ENCODE measurements at places on chromosomes 16 and 17.

GRCh38 chr17:34287875-34288274, 2.3 kb downstream of the CCL11 start:
- DNase-seq: no peak

GRCh38 chr17:80813318-80813717, 178.3 kb upstream of the CHMP6 start:
- no peak for DNase-seq

DNA sequence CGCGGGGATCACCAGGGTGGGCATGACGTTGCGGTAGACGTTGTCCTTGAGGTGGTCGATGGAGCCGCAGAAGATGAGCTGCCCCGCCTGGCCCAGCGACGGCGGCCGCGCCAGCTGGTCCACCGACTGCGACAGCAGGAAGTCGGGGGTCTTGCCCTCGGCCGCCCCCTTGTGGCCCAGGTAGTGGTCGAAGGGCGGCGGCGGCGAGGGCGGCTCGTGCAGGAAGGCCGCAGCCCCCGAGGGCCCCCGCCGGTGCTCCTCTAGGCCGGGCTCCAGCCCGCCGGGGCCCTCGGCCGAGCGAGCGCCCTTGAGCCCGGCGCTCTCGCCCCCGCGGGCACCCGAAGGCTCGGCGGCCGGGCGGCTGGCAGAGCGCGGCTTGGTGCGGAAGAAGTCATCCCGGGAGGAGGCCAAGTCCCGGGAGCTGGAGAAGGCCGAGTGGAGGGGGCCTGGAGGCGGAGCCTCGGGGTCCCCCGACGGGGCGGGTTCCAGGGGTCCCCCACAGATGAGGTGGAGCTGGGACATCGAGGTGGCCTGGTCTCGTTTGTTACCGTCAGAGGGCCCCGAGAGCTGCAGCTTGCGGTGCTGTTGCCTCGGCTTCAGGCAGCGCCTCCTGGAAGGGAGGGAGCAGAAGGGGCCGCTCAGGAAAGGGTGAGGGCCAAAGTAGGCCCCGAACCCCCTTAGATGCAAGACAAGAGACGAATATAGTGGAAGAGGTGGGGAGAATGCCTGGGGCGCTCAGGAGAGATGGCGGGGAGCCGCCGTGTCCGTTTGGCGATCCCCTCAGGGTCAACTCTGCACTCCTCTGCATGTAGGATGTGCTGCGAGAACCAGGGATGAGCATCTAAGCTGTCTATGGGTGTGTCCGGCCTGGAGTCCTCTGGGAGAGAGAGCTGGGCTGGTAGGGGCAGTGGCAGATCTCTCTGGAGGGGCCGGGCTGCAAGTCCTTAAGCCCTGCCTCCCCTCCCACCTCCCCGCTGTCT, 8.8 kb downstream of the FAM171A2 start:
- no peak for DNase-seq

DNA sequence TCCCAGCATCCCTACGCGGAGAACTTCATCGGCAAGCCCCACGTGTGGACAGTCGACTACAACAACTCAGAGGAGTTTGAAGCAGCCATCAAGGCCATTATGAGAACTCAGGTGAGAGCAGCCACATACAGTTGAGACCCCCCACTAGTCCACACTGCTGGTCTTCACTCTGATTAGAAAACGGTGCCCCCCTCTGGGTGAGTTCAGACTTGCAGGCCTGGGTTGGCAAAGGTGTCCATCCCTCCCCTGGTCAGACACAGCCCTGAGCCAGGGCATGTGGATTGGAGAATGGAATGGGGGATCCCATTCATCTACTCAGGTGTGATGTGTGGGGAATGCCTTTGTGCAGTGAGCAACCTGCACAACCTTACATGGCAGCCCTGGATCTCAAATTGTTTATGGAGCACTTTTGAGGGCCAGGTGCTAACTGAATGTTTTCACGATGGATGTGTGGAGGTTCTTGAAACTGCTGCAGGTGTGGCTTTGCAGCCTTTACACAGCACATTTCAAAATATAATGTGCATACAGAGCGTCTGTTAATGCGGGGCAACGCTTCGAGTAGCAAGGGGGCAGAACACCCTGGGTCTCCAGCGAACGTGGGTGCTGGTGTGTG, 72.6 kb downstream of the MGAT5B start:
- no peak for DNase-seq

DNA sequence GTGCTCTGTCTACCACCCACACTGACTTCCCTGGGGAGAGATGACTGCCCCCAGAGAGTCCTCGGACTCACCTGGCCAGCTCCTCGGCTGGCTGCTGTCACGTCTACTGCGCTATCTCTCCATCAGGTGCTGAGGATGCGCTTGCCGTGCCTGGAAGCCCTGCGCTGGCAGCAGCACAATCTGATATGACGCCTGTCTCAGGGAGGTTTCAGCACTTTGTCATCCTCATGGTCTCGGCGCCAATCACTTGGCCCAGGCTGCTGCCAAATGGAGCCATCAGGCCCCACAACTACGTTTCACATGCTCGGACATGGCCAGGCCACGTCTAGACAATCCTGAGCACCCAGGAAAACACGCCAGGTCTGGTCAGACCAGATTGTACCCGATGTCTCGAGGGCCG, 46.7 kb downstream of the FOXL1 start:
- DNase-seq: no peak

DNA sequence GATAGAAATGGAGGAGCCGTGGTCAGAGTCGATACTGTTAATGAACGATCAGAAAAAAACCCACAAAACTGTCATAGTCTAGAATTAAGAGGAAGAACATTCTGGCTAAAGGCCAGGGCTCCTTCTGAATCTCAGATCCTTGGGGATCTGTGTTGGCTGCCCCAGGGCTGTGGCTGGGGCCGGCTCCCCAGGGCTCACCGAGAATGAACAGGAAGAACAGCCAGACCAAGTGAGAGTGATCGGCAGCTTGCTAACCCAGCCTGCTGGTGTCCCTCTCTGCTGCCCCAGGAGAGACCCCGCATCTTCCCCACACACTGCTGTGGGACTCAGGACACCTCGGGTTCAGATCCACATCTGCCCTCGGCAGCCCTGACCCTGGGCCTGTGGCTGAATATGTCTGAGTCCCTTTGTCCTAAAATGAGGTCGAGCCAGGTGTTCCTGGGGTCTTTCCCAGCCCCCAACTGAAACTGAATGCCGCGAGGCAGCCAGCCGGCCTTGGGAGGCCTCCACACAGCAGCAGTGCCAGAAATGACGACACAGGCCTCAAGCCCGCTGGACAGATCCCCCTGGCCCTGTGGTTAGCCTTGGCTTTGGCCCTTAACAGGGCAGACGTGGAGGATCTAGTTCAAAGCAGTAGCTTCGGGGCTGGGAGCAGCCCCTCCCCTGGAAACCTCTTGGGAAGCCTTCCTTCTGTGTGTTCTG, 23.9 kb upstream of the CLEC18A start:
- no peak for DNase-seq

DNA sequence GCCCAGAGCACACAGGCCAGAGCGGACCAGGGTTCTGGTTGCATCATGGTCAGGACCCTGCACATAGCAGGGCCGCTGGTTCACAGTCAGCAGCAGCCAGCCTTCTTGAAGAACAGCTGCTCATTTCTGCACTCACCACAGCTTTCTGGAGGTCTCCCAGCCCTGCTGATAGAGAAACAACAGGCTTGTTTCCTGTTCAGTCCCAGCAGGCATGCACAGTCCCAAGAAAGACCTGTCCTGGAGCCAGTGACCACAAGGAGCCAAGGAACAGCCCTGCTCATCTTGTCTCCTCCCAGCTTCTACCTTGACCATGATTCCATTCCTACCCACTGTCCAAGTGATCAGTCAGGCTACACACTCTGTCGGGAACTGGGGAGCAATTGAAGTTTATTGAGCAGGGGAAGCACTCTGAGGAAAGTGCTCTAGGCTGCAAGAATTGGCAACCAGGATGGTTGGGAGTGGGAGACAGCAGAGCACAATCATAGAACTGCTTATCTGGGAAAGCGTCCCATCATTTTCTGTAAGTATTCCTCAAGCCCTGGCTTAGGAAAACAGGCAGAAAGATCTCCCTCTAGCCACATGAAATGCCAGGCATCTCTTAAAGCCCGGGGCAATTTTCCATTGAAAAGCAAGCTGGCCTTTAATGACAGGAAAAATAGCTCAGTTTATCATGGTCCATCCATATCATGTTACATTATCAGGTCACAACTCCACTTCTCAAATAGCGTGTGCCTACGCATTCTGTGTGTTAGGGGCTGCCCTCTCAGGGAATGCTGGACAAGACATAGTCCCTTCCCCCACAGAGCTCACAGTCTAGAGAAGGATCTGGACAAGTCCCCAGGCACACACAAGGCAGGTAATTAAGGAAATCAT, 155.4 kb upstream of the FOXF1 start:
- DNase-seq: no peak

DNA sequence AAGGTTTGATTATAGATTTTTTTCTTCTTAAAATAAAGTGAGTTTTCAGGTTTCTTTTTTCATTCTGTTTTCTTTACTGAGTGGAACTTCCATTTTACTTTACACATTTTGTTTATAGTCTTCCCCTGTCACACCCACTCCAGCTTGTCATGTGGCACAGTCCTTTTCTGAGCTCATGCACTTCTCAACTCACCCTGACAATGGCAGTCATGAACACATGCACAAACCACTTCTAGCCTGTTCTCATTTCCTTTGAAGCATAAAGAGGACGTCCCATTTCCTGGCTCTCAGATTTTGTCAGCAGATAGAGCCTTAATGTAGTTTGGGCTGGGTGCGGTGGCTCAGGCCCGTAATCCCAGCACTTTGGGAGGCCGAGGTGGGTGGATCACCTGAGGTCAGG, 168.0 kb downstream of the AHSP start:
- no peak for DNase-seq

- DNase-seq: no peak
Observed at GRCh38 chr16:49755313-49755620, 100.6 kb downstream of the ZNF423 start.

- DNase-seq: peak; percentile 22
Observed at GRCh38 chr17:35170968-35171771, 23.0 kb downstream of the SLC35G3 start.

GRCh38 chr17:44314869-44315661, 6.7 kb downstream of the RUNDC3A start:
- no peak for DNase-seq

GRCh38 chr16:75389096-75389690, 44.1 kb downstream of the CFDP1 start:
- DNase-seq: no peak

- DNase-seq: no peak
Observed at GRCh38 chr17:79875511-79875910, 36.3 kb upstream of the CBX4 start.

DNA sequence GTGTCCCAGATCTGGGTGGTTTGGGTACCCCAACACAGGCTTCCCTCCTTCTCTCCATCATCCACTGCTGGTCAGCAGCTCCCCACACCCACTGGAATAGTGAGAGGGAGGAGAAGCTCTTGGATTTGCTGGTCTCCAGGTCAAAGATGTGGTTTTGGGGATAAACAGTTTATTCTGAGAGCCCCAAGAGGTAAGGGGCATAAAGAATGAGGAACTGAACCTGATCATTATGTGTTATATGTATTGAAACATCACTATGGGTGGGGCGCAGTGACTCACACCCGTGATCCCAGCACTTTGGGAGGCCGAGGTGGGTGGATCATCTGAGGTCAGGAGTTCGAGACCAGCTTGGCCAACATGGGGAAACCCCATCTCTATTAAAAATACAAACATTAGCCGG, 3.9 kb downstream of the DPEP2 start:
- DNase-seq: no peak

DNA sequence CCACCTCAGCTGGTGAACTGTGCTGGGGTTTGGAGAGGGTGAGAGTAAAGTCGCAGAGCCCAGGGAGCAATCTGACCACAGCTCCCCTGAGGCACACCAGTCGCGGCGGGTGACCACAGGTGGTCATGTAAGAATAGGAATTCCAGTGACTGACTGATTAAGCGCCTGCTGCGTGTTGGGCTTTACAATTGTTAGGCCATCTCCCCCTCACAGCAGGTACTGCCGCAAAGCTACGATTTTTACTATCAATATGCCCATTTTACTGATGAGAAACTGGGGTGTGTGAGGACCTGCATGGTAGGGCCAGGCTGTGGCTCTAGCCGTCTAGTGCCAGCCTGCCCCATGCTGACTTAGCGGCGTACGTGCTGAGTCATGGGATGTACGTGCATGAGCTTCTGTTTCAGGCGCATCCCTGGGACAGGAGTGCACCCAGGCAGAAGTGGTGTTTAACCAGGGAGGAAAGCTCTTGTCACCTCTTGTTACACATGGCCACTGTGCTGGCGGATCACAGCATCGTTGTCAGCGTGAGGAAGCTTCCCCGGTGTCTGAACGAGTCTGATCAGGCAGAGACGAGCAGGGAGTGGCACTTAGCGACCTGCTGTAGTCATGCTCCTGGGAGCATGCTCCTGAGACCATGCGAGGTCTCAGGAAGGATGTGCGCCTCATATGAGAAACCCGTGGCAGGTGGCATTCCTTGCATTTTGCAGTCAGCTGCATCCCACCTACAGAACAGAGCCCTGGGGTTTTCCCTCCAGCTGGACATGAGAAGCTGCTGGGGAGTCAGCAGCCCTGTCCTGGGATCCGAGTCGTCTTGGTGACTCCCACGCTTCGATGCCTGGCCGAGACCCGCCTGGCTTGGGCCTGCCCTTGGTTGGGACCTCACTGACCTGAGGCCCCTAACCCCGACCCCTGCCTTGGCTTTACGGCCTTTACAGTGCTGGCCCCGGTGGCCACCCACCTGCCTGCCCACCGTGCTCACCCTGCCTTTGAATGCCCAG, 163.7 kb upstream of the CHMP6 start:
- DNase-seq: no peak

- DNase-seq: no peak
Observed at GRCh38 chr16:84115919-84116719, 623 bp downstream of the MBTPS1 start.

DNA sequence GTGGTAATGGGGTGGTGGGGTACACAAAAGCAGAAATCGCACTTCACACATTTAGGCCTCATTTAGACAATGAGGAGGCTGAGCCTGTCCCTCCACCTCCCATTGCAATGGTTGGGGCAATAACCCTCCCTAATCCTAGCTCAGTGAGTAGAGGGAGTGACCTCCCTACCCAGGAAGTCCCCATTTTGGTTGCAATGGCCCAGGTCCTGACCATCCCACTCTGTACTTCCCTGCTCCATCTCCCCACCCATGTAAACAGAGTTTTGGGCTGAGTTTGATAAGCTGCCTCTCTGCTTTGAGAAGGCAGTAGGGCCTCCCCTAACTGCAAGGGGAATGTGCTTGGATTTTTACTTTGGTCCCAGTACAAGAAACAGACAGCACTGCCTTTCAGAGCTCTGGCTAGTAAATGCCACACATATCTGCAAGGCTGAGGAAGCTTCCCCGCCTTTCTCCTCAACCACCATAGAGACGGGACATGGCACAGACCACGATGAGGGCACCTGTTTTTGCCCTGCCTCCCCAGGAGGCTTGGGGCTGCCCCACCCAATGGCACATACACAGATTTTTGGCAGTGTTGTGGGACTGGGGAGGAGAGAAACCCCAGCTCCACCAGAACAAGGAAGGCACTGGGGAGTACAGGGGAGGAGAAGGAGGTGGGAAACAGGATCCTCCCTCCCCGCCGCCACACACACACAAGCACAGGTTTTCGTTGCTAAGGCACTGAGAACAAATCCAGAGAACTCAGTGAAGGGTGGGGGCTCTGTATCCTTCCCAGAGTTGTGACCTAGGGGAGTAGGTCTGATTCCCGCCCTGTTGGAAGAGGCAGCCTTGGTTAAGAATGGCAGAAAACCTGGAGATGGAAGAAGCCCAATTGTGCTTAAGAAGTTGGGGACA, 7.3 kb downstream of the VAT1 start:
- DNase-seq: no peak
